ENCODE measurements at places on chromosomes 3 and 15. TPM values are rescaled to one million over a fixed set of nuclear protein-coding genes. Genes with fewer than 3 reads are reported as not detected.

GRCh38 chr3:185961675-185962232, 23.9 kb upstream of the TRA2B start:
- H3K36me3 ChIP-seq = no peaks in the 10 kb centered on the region
- no peak for DNase-seq
- no peak overlapping the region for H3K4me3 ChIP-seq
- H3K4me1 ChIP-seq = peaks cover 4% of the 10 kb centered on the region
- no peaks in the 10 kb centered on the region for H3K27me3 ChIP-seq

DNA sequence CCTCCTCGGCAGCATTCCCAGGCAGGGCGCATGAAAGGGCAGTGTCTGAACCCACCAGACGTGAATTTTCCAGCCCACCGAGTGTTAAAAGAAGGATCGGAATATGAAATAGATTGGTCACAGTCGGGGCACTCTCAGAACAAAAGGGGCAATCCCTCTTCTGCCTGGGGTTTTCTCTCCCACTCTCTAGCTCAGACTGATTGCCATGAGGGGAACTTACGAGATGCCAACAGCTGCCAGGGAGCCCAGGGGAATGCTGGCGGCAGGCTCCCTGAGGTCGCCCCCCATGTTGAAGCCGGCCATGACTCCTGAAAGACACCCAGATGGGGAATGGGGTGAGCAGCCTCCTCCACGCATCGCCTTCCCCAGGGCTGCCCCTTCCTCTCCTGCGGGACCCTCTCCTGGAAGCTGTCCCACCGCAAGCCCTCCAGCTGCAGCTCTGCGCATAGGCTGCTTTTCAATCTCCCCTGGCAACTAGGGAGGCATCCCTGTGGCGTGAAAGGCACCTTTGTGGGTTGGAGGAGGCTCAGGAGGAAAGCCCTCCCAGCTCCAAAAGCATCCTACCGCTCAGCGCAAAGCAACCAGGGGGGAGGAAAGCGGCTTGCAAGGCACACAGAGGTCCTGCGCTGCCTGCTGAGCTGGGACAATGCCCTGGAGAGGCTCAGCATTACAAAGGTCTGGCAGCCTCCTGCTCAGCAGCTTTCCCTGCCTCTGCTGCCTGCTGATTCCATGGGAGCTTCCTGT, 64.8 kb upstream of the HEG1 start:
- H3K4me3 ChIP-seq = no peak overlapping the region
- no peaks in the 10 kb centered on the region for H3K27me3 ChIP-seq
- H3K36me3 ChIP-seq = no peaks in the 10 kb centered on the region
- no peak for DNase-seq

- no peak overlapping the region for H3K4me3 ChIP-seq
- peaks cover 6% of the 10 kb centered on the region for H3K36me3 ChIP-seq
- no peak for DNase-seq
- H3K27ac ChIP-seq = no peak overlapping the region
Measured at GRCh38 chr3:52228266-52228665, 2.8 kb upstream of the TLR9 start.

The LRRC28 gene
- 27.5 TPM for total RNA-seq

The ARHGEF26 gene
- total RNA-seq = 16.4 TPM

The FOXL2NB gene
- not detected for total RNA-seq

The EPHB1 gene
- total RNA-seq = 3.6 TPM

DNA sequence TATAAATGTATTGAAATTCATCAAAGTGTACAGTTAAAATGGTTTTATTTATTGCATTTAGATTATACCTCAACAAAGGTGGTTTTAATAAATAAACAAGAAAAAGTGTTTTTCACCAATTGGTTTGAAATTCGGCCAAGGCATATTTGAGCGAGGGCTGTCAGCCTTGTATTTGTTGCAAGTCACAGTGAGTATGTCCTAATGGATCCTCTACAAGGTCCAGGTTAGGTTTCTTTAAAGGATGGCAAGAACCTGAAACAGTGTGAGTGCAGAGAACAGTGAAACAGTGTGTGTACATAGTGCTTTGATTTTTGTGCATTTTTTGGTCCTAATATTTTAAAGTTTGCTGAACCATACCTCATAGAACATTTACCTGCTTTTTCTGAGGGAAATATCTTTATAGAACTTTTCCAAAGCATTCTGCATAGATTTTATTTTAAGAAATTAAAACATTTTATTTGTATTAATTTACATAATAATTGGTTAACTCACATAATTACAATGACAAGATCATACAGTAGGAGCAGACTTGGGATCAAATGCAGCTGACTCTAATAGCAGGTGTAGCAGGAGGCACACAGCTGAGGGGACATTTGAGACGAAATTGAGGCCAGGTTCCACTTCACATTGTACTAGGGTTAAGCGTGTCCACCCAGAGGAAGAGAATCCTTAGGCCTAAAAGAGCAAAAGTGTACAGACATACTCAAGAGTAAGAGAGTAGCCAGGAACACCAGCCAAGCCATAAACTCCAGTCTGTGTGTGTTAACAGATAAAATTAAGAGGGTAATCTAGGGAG, 428.8 kb upstream of the TPRG1 start:
- no peaks in the 10 kb centered on the region for H3K27me3 ChIP-seq
- no peak overlapping the region for H3K27ac ChIP-seq
- DNase-seq = no peak
- no peak overlapping the region for H3K4me3 ChIP-seq
- no peaks in the 10 kb centered on the region for H3K36me3 ChIP-seq
- no peaks in the 10 kb centered on the region for H3K4me1 ChIP-seq

DNA sequence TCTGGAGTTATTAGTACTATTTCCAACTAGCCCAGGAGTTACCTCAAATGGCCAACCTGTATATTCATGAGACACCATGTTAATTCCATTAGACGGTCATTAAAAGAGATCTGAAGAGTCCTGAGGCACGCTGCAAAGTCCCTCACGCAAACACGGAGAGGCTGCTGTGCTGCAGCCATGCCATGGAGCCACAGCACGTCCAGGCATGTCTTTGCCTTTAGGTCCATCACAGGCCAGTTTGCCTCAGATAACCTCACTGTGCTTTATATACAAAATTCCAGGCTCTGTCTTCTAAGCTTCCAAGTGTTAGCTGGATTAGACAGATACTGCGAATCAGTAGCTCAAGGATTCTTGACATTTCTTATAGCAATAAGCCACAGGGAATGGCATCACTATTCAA, 9.8 kb upstream of the PLAAT1 start:
- H3K4me3 ChIP-seq = no peak overlapping the region
- no peak for DNase-seq
- no peaks in the 10 kb centered on the region for H3K27me3 ChIP-seq
- H3K36me3 ChIP-seq = no peaks in the 10 kb centered on the region
- no peak overlapping the region for H3K27ac ChIP-seq
- H3K4me1 ChIP-seq = no peaks in the 10 kb centered on the region

DNA sequence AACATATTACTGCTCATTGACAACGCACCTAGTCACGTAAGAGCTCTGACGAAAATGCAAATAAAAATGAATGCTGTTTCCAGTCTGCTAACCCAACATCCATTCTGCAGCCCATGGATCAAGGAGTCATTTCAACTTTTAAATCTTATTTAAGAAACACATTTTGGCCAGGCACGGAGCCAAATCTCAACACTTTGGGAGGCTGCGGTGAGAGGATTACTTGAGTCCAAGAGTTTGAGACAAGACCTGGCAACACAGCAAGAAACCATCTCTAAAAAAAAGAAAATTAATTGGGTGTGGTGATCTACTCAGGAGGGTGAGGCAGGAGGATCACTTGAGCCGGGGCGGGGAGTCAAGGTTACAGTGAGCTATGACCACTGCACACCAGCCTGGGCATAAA, 22.4 kb upstream of the TM4SF19 start:
- peaks cover 2% of the 10 kb centered on the region for H3K4me1 ChIP-seq
- H3K36me3 ChIP-seq = peaks cover 9% of the 10 kb centered on the region
- H3K4me3 ChIP-seq = no peak overlapping the region
- no peaks in the 10 kb centered on the region for H3K27me3 ChIP-seq

DNA sequence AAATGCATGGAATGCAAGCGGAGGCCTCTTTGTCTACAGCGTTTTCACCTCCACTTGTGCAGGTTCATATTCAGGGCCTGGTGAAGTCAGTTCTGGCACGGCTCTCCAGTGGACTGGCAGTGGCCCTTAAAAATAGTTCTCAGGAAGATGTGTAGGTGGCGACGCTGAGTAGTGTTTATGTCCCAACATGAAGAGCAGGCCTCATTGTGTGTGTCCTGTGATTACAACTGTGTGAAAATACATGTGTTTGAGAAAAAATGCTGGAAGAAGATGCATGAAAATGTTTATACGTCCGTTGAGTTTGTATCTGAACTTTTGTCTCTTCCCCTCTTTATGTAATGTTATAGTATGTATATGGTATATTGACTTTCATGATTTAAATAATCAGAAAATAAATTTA, 7.2 kb downstream of the LIPC start:
- H3K27me3 ChIP-seq = no peaks in the 10 kb centered on the region
- DNase-seq = no peak
- peaks cover 5% of the 10 kb centered on the region for H3K4me1 ChIP-seq
- no peak overlapping the region for H3K27ac ChIP-seq
- H3K36me3 ChIP-seq = no peaks in the 10 kb centered on the region
- no peak overlapping the region for H3K4me3 ChIP-seq

DNA sequence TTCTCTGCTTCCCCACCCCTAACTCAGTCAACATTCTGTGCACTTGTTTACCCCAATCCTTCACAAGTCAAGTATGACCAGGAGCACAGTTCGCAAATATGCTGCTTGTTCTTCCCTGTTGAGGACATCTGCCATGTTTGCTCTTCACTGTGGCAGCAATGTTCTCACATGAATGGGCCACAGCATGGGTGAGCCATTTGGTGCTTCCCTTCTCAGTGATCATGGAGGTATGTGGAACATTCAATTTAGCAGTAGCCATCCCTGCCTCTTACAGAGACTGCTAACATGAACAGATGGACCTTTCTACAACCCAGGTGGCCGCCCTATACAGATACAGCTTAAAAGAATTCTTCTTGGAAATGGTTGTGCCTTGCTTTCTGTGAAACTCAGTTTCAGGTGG, 660.1 kb upstream of the SGO1 start:
- H3K27ac ChIP-seq = no peak overlapping the region
- no peaks in the 10 kb centered on the region for H3K36me3 ChIP-seq
- no peak overlapping the region for H3K4me3 ChIP-seq
- H3K4me1 ChIP-seq = no peaks in the 10 kb centered on the region
- DNase-seq = no peak

DNA sequence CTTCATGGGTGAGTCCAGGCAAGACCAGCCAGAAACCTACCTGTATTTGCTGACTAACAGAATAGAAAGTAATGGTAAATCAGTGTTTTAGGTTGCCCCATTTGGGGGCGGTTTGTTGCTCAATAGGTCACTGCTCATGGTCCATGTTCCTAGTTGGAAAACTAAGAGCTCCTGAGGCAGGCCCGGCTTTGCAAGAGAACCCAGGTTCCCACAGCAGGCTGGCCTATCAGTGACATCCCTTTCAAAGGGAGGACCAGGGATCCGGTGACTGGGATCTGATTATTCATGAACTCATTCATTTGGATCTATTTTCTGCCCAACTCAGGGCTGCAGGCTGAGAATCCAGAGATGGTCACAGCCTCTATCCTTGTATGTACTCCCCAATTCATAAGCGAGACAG, 163.9 kb downstream of the WNT7A start:
- H3K36me3 ChIP-seq = no peaks in the 10 kb centered on the region
- H3K27ac ChIP-seq = no peak overlapping the region
- no peak overlapping the region for H3K4me3 ChIP-seq
- H3K4me1 ChIP-seq = no peaks in the 10 kb centered on the region
- no peaks in the 10 kb centered on the region for H3K27me3 ChIP-seq
- DNase-seq = peak; percentile 20

The P2RY14 gene
- total RNA-seq = 2.8 TPM

The CCR4 gene
- 0.42 TPM for total RNA-seq

- H3K4me3 ChIP-seq = no peak overlapping the region
- peaks cover 5% of the 10 kb centered on the region for H3K36me3 ChIP-seq
- H3K4me1 ChIP-seq = no peaks in the 10 kb centered on the region
- no peaks in the 10 kb centered on the region for H3K27me3 ChIP-seq
Measured at GRCh38 chr3:179068779-179069530, 2.7 kb downstream of the ZMAT3 start.

GRCh38 chr3:55583475-55583874, 96.4 kb upstream of the WNT5A start:
- H3K27me3 ChIP-seq = peaks cover 3% of the 10 kb centered on the region
- DNase-seq = no peak
- no peak overlapping the region for H3K27ac ChIP-seq
- H3K36me3 ChIP-seq = no peaks in the 10 kb centered on the region

The GPR171 gene
- 1.2 TPM for total RNA-seq

DNA sequence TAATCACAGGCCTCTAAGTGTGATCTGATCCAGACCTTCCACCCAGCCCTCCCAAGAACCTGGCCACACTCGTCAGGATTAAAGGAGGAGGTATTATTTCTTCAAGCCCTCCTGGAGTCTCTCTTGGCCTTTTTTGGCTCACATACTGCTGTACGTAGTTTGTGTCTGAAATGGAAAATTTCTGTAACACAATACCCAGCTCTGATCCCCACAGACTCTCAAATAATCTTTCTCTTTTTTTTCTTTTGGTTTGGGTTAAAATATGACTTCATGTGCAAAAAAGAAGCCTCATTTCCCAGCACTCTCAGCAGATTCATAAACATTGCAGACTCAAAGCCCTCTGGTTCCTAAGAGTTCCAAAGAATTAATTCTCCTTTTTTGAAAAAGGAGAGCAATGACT, 96.5 kb upstream of the PHLDB2 start:
- no peak overlapping the region for H3K4me3 ChIP-seq
- H3K27ac ChIP-seq = no peak overlapping the region
- no peaks in the 10 kb centered on the region for H3K27me3 ChIP-seq
- no peak for DNase-seq

DNA sequence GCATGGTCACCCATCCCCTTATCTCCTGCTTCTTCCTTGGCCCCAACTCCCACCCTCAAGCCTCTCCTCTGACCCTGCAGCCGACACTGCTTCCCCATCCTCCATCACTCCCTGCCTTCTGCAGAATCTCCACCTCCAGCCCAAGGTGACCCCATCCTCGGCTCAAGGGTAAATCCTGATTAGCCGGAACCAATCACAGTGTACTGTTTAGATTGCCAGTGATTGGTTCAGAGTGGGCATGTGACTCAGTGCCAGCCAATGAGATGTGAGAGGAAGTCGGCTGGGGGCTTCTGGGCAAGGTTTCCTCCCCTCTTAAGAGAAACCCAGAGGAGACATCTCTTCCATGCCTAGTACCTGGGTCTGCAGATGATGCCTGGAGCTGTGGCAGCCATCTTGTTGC, 10.3 kb downstream of the CACNA2D2 start:
- no peak for DNase-seq
- no peak overlapping the region for H3K27ac ChIP-seq
- no peaks in the 10 kb centered on the region for H3K36me3 ChIP-seq
- no peaks in the 10 kb centered on the region for H3K4me1 ChIP-seq
- H3K27me3 ChIP-seq = no peaks in the 10 kb centered on the region
- H3K4me3 ChIP-seq = no peak overlapping the region

- no peak for DNase-seq
- no peak overlapping the region for H3K4me3 ChIP-seq
- no peak overlapping the region for H3K27ac ChIP-seq
- H3K4me1 ChIP-seq = no peaks in the 10 kb centered on the region
- H3K27me3 ChIP-seq = no peaks in the 10 kb centered on the region
Measured at GRCh38 chr3:77404871-77405270, 365.0 kb downstream of the ROBO2 start.

The IQCB1 gene
- total RNA-seq = 17.5 TPM

Measured in aorta (tissue), 5 donors.